ENCODE measurements at places on chromosomes 12 and 14.
A peak's percentile ranks its signal among the peaks of the same experiment; 100 is the strongest.

DNA sequence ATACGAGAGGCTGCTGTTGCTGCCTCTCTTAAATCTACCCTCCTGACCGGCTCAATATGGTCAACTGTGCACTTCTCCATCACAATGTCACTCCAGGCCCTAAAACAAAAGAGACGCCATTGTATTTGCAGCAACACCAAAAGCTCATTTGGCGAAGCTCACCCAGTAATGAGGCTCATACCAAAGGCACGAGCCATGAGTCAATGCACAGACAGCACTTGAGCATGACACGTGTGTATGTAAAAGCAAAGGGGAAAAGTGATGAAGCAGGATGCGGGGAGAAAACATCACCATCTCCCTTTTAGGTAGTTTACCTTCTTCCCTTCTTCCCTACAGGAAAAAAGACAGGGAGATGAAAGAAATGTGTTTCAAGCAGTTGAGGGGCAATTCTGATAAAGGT lies 150.3 kb downstream of the FOXN3 start:
- no peak for DNase-seq

GRCh38 chr12:92136026-92136730 lies 9.5 kb downstream of the BTG1 start:
- DNase-seq, result no peak

- DNase-seq, result peak; percentile 80
Measured at GRCh38 chr14:22386924-22387775, 201.9 kb downstream of the DAD1 start.

DNA sequence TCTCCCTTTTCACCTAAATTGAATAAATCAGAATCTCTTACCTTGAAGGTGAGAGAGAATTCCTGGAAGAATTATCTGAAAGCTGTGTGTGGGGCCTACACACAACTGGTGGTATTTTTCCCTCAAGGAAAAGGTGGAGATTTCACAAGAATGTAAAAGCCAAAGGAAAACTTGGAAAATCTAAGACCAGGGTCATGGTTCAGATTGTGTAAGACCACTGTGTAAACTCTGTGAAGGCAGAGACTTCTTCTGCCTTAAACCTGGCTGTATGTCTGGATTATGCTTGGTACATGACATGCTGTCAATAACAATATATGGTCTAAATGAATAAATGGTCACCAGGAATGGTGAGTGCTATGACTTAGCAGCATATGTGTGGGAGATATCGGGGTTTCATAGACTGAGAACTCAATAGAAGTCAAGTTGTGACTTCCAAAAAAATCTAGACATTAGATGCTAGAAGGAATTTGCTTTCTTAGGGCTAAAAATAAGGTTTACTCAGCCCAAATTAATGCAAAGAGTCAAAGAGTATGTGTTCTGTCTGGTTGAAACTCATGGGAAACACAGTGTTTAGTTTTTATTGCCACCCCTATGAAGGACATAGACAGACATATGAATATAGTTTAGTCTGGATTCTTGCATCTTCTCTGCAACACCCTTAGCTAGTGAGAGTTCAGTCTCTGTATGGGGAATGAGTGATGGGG lies 163.7 kb downstream of the SNAPC1 start:
- DNase-seq, result no peak

DNA sequence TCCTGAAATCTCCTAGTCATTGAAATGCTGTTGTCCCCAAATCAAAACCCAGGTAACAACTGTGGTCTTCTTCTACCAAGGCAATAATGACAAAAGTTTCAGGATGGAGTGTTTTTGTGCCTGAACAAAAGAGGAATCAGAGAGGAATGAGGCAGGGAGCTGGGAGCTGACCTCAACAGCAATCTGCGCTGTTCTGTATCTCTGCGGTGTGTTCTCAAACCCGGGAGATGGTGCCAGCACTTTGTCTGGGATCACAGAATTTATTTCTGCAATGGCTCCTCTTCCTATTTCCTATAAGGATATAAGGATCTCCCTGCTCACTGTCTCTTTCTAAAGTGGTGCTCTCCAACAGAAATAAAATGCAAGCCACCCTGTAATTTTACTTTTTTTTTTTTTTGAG lies 449 bp upstream of the GLT8D2 start:
- peak; percentile 61 for DNase-seq

GRCh38 chr12:89333564-89334252 lies 18.6 kb downstream of the DUSP6 start:
- no peak for DNase-seq

GRCh38 chr12:21065845-21066244 lies 65.1 kb upstream of the SLCO1B1 start:
- peak; percentile 17 for DNase-seq

DNA sequence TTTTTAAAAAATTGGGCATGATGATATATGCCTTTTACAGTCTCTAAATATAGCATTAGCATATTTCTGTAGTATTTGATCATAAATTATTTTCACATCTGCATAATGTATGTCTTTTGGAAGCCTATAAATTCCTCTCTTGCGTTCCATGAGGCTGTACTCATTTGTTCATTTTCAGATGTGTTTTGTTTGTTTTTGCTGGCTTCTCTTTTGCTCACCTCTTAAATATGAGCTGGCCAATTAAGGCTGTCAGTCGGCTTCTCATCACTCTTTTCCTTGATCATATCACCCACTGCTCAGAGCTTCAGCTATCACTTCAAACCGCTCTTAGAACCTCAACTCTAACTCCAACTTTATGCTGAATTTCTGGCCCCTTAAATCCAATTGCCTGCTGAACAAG lies 6.6 kb downstream of the TMEM263 start:
- no peak for DNase-seq

DNA sequence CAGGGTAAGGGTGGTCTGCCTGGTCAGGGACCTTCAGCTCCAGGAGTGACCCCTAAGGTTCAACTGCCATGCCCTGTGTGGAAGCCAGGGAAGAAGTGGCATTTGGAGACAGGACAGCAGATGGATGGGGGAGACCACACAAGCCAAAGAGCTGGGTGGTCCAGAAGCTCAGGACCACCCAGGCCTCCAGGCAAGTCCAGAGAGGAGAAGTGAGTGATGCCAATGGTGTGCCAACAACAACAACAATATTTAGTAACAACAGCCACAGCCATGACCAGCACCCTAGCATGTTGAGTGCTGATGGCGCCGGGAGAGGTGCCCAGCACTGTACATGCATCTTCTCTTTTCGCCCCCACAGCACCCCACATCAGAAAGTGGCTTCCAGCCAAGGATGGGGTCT lies 113.7 kb downstream of the ESRRB start:
- DNase-seq, result no peak

- peak; percentile 31 for DNase-seq
Measured at GRCh38 chr12:94187361-94187760, 39.0 kb downstream of the PLXNC1 start.

DNA sequence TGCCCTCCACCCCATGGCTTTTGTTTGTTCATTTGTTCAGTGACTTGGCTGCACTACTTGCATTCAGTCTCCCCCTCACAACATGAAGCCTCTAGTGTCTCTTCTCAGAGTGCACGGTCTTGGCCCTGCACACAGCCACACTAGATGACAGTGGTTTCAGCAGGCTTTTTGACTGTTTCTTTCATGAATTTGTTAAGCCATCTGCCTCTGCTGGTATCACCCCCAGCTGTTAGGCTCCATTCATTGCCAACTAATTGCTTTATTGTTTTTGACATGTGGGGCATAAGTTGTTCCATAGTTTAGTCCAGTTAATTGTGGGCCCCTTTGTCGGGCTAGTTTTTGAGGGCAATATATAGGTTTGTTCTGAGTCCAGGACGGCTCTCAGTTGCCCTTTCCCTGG lies 18.8 kb downstream of the OS9 start:
- no peak for DNase-seq

DNA sequence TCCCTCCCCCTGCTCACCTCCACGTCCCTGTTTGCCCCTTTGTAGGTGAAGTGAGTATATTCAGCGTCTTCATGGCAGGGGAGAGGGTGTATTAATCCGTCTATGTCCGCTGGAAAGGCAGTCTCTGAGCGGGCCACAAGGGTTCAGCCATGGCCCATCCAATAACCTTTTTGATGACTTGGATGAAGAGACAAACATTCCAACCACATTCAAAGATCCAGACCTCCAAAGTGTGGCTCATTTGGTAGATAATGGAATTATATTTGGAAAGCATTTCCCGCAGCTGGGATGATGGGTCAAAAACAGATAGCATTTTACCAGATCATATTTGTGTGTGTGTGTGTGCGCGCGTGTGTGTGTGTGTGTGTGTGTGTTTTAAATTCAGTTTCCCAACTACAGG lies 345.9 kb downstream of the DPF3 start:
- no peak for DNase-seq

GRCh38 chr12:95130096-95130495 lies 56.7 kb upstream of the NR2C1 start:
- DNase-seq, result no peak

DNA sequence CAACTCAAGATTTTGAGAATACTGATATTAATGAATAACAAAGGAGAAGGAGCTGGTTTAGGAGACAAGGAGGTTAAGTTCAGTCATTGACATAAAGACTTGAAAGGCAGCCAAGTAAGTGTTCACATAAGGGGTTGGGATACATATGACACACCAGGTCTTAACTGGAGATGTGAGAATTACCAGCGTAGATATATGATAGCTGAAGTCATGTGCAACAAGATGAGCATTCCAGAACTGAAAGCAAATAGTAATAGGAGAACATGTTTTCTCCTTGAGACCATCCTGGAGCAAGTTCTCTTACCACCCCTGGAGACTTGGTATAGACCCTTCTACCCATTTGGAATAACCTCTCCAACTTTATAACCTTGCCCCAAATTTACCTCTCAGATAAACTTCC lies 43.3 kb upstream of the NPFF start:
- no peak for DNase-seq

- no peak for DNase-seq
Measured at GRCh38 chr12:63313139-63313538, 162.1 kb upstream of the AVPR1A start.

GRCh38 chr12:67415473-67415872 lies 146.3 kb downstream of the CAND1 start:
- peak; percentile 75 for DNase-seq

GRCh38 chr12:97921979-97922722 lies 459.5 kb downstream of the RMST start:
- DNase-seq, result peak; percentile 43

DNA sequence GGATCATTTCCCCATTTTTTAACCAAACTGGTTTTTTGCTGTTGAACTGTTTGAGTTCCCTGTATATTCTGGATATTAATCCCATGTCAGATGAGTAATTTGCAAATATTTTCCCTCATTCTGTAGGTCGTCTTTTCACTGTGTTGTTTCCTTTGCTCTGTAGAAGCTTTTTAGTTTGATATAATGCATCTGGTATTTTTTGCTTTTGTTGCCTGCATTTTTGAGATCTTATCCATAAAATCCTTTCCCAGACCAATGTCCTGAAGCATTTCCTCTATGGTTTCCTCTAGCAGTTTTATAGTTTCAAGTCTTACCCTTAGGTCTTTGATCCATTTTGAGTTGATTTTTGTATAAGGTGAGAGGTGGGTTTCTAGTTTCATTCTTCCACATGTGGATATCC lies 71.3 kb downstream of the LRP6 start:
- DNase-seq, result no peak

GRCh38 chr12:46124848-46125619 lies 134.7 kb upstream of the SCAF11 start:
- peak; percentile 88 for DNase-seq

- DNase-seq, result no peak
Measured at GRCh38 chr12:45743247-45743646, 13.7 kb downstream of the ARID2 start.

DNA sequence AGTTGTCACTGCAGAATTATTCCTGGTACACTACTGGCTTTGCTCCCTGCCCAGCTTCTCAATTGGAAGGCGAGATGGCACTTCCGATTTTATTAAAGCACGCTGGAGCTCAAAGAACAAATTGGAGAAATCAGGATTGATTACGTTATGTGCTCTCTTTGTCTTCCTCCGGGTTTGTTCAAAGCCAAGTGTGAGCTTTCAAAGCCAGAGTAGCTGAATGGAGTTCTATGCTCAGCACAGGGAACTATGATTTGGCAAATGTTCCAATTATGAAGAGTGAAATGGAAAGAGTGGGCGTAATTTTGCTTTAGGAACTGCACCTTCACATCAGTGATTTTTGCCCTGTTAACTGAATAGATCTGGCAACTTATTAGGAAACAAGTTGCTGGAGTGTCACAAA lies 72.4 kb downstream of the FLRT2 start:
- DNase-seq, result no peak

GRCh38 chr14:92382677-92383076 lies 59.7 kb downstream of the SLC24A4 start:
- peak; percentile 34 for DNase-seq

DNA sequence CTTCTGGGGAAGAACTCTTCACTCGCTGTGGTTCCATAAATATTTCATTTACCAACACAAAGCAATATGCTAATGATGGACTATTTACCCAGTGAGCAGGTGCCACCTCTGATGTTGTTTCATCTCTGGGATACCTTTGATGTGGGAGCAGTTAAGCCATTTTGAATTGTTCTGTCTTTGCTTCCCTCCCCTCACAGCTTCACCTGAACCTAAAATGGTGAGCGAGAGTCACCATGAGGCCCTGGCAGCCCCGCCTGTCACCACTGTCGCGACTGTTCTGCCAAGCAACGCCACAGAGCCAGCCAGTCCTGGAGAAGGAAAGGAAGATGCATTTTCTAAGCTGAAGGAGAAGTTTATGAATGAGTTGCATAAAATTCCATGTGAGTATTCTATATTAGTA lies 352.7 kb downstream of the SYT1 start:
- DNase-seq, result peak; percentile 29

DNA sequence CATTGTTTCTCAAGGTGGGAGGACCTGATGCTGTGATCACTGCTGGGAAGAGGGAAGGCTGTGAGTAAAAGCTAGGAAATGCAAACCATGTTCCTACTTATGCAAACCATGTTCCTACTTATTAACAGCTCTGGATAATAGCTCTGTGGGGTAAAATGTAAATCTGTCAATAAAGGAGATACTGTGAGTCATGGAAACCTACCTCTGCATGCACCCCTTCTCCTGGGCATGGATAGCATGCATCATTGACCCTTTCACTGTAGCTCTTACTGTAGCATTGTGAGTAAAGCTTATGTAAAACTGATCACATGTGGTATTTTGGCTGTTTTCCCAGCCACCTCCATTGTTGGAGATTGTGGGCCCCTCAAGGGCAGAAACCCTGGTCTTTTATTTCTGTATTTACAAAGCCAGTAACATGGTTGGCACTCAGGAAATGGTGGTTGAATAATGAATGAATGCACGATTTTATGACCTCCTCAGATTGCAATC lies 253.7 kb downstream of the GRIN2B start:
- peak; percentile 96 for DNase-seq

- DNase-seq, result peak; percentile 82
Measured at GRCh38 chr12:117036046-117036445, 63.2 kb downstream of the TESC start.

- DNase-seq, result no peak
Measured at GRCh38 chr14:98347686-98348085, 924.3 kb downstream of the BCL11B start.

- no peak for DNase-seq
Measured at GRCh38 chr12:122878780-122879612, 16.9 kb downstream of the VPS37B start.

All from NCI-H69 (cell line).